ENCODE measurements at places on chromosomes 5 and 9.

GRCh38 chr5:78675956-78676730, 27.6 kb upstream of the LHFPL2 start:
- no peak for DNase-seq

DNA sequence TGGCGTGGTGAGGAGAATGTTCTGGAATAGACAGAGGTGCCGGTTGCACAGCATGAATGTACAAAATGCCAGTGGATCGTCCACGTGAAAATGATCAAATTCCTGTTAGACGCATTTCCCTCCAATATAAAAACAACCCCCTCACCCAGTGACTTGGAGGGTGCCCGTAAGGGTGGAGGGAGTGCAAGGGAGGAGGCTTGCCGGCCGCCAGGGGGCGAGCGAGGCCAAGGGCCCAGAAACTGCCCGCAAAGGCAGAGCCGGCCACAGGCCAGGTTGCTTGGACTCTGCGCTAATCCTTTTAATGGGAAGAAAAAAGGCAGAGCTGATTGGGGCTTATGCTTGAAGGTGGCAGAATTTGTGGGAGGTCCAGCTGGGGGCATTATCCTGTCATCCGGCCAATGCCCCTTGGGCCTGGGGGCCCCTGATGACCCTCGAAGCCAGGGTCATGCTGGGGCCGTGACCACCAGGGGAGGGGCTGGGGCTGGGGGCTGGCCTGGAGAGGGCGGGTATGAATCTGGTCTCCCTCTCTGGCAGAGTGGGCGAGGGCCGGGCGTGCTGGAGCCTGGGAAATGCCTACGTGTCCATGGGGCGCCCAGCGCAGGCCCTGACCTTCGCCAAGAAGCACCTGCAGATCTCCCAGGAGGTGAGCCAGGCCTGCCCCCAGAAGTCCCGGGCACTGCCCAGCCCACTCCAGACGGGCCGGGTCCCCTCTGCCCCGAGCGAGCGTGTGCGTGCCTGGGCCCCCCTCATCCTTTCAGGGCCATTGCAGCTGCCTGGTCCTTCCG, 12.0 kb downstream of the GPSM1 start:
- peak; percentile 53 for DNase-seq

- DNase-seq: peak; percentile 92
Observed at GRCh38 chr5:17343675-17344074, 126.2 kb downstream of the BASP1 start.

DNA sequence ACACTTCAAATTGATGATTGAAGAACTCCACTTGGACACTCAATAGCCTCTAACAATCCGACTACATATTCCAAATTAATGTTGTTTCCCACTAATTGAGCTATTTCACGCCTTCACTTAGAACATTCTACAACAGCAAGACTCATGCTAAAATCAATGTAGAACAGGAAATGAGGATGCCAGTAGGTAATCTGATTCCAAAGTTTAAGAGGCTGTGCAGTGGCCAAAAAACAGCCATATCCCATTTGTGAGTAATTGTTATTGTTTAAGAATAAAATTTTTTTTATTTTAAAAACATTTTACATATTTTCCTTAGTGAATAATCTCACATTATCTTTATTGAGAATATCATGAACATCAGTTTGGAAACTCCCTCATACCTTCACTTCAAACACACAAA, 35.7 kb upstream of the GHR start:
- DNase-seq: no peak

DNA sequence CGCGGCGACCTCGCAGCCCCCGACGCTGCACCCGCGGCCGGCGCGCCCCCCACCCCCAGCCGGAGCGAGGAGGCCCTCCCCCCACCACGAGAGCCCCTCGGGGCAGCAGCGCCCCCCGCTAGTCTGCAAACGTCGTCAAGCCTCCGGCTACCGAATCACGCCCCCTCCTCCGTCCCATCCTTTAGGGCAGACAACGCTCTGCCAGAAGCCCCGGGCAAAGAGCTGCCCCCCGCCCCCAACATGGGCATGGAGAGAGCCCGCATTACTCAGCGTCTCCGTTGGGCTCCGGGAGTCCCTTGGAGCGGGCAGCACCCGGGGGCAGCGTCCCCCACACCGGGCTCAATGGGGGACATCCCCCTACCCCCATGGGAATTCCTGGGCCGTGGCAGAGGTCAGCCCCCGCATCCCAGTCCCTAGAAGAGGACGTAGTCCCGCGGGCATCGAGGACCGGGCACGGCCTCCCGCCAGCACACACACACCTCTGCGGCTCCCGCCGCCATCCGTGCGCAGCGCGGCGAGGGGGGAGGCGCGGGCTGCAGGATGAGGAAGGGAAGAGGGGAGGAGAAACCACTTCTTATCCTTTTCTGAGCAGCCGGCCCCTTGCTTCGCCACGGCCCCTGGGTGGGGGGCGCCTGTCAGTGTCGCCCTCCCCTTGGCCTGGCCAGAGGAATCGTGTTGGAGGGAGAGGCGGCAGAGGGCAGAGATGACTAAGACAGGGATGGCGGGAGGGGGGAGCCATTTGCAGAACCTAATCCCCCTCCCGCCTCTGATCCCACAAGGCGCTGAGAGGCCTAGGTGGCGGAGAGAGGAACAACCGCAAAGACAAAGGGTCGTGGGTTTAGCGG, 750 bp downstream of the DNM1 start:
- peak; percentile 47 for DNase-seq

- DNase-seq: no peak
Observed at GRCh38 chr5:148146487-148146886, 21.9 kb upstream of the SPINK14 start.

GRCh38 chr5:177447611-177448243, 1.1 kb downstream of the PRR7 start:
- peak; percentile 51 for DNase-seq

DNA sequence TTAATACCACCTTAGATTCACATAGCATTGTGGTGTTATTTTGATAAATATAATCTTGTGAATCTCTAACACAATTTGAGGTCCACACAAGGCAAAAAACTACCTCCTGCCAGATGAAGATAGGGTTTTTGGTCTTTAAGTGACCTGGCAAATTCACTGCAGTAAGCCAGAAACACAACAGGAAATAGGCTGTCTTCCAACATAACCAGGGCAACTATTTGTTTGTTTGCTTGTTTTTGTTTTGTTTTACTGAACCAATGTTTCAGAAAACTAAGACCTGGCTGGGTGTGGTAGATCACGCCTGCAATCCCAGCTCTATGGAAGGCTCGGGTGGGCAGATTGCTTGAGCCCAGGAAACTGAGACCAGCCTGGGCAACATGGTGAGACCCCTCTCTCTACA, 95.5 kb downstream of the USP20 start:
- no peak for DNase-seq

- no peak for DNase-seq
Observed at GRCh38 chr5:102249381-102249780, 46.7 kb downstream of the SLCO4C1 start.

GRCh38 chr9:104923289-104923688, 4.7 kb downstream of the ABCA1 start:
- DNase-seq: peak; percentile 92

- DNase-seq: no peak
Observed at GRCh38 chr9:110124439-110124838, 83.5 kb downstream of the C9orf152 start.

All from IMR-90 (cell line).